ENCODE measurements at places on chromosomes 16 and 17.
A peak's percentile ranks its signal among the peaks of the same experiment; 100 is the strongest.

DNA sequence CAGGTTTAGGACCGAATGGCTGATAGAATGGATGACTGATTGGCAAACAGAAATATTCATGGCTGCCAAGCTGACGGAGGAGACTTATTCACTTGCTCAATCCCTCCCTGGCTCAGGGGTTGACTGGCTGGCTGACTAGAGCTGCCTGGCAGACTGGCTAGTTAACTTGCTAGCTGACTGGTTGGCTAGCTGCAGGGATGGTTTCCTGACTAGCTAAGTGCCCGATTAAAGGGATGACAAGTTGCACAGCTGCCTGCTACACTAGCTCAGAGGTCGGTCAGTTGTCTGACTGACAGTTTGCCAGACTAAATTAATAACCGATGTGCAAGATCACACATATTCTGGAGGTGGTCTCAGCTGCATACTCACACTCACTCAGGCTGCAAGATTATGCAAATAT lies 1208.4 kb upstream of the CDH8 start:
- DNase-seq = no peak

DNA sequence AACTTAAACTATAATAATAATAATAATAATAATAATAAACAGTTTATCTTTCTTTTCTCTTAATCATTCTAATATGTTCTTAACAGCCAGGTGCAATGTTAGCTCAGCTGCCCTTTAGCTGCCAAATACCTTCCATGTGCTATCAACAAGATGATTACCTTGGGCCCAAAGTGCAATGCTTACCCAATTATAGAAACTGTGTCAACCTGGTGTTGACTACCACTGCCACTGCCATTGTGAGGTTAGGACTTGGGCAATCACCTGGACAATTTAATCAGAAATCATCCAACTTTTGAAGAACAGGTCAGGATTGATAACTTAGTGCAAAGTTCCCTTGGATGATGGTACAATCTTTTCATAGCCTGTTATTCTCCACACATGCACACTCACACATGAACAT lies 371.8 kb upstream of the SALL1 start:
- DNase-seq = no peak

DNA sequence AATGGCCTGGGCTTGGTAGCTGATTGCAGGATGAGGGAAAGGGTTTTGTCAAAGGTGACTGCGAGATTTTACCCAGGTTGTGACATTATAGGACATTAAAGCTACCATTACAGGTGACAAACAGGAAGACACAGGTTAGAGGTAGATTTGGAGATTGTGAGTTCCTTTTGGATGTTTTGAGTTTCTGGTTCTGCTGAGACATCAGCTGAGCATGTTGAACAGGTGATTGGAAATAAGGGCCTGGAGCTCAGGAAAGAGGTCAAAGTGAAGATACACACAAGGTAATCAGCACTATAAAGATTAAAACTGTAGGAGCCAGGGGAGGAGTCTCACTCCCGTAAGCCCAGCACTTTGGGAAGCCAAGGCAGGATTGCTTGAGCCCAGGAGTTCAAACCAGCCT lies 6.0 kb downstream of the GSDMA start:
- DNase-seq = no peak

DNA sequence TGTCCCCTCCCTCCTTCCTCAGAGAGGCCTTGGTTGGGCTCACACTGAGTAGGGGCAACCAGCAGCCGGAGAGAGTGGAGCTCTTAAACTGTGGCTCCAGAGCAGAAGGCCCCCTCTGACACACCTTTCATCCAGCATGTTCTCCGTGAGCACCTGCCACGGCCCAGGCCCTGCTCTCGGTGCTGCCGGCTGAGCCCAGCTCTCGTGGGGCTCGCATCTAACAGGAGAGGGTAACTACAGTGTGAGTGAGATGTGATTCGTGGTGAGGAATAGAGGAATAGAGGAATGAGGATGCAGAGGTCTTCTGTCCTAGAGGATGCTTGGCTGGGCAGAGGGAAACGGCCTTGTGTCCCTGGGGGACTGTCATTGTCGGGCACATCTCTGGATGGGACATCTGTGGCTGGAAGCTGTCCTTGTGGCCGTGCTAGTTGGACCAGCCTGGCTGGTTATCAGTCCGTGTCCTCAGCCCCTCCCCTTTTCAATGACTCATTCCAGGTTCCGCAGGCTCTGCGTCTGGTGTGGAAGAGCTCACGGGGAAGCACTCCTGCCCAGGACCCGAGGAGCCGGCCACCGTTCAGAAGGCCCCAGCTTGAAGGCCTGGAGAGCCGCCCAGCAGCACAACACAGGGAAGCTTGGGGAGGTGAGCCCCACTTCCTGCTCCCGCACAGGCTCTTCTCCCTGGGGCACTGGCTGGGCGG lies 11.9 kb upstream of the DNASE1 start:
- DNase-seq = peak; percentile 64

DNA sequence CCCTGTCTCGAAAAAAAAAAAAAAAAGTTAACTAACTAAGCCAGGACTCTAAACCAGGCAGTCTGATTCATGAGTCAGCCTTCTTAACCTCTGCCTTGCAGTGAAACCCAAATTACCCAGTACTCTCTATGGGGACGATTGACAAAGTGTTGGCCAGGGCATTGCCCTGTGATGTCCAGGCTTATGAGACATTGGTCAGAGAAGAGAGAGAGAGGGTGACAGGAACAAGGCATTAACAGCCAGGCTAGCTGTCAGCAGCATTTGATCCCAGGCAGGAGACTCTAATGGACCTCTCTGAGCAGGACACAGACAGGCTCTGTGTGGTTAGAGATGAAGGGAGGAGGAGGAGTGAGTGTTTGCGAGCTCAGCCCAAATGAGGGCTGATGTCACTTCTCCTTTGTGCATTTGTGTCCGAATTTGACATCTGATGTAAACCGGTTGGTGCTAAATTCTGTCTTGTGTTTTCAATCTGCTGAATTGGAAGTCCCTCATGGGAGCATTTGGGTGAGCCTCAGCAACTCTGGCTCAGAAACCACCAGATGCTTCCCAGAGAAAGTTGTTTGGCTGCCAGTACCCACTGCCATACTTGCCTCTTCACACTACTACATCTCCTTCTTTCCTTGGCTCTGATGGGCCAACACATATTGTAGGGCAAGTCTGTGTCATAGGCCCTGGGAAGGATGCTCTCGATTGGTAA lies 4.3 kb upstream of the MYL4 start:
- DNase-seq = peak; percentile 40

DNA sequence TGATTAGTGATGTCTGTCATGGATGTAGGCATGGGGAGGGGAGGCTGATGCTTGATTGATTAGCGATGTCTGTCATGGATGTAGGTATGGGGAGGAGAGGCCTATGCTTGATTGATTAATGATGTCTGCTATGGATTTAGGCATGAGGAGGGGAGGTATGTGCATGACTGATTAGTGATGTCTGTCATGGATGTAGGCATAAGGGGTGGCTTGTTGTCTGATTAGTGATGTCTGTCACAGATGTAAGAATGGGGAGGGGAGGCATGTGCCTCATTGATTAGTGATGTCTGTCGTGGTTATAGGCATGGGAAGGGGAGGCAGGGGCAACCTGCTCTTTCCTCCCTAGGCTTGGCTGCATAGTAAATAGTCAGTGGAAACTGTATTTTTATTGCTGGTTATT lies 409.4 kb downstream of the HAPSTR1 start:
- no peak for DNase-seq

- no peak for DNase-seq
Observed at GRCh38 chr16:13780406-13781168, 139.4 kb upstream of the ERCC4 start.

GRCh38 chr17:82647593-82648164 lies 565 bp downstream of the WDR45B start:
- DNase-seq = peak; percentile 58

GRCh38 chr16:84036982-84037425 lies 5.6 kb downstream of the SLC38A8 start:
- no peak for DNase-seq

- no peak for DNase-seq
Observed at GRCh38 chr17:1090465-1091189, 89.2 kb downstream of the ABR start.

- DNase-seq = no peak
Observed at GRCh38 chr16:13123991-13124390, 222.6 kb downstream of the SHISA9 start.

GRCh38 chr17:14150619-14151018 lies 81.3 kb downstream of the COX10 start:
- no peak for DNase-seq

DNA sequence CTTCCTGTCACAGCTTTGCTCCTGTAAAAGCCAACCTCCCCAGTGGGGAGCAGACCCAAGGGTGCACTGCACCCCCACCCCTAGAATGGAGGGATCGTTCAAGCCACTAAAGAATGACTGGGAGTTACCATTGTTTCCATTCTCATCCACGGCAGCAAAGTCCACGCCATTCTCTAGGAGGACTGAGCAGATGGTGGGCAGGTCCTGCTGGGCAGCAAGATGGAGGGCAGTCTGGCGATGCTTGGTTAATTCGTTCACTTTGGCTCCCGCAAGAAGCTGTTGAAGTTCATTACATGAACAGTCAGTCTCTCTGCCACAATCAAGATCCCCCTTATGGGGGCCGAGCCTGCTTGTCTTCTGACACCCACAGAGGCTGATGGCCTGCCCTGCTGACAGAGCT lies 30.8 kb downstream of the CYB5D2 start:
- no peak for DNase-seq

DNA sequence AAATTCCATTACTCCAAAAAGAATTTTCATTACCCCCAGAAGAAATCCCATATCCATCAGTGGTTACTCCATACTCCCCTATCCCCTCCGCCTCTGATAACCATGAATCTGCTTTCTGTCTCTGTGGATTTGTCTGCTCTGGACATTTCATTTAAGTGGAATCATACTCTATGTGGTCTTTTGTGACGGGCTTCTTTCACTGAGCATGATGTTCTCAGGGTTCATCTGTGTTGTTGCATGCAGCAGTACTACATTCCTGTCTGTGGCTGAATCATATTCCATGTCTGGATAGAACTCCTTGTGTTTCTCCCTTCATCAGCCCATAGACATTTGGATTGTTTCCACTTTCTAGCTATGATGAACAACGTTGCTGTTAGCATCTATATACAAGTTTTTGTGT lies 59.5 kb upstream of the IRX3 start:
- DNase-seq = no peak

DNA sequence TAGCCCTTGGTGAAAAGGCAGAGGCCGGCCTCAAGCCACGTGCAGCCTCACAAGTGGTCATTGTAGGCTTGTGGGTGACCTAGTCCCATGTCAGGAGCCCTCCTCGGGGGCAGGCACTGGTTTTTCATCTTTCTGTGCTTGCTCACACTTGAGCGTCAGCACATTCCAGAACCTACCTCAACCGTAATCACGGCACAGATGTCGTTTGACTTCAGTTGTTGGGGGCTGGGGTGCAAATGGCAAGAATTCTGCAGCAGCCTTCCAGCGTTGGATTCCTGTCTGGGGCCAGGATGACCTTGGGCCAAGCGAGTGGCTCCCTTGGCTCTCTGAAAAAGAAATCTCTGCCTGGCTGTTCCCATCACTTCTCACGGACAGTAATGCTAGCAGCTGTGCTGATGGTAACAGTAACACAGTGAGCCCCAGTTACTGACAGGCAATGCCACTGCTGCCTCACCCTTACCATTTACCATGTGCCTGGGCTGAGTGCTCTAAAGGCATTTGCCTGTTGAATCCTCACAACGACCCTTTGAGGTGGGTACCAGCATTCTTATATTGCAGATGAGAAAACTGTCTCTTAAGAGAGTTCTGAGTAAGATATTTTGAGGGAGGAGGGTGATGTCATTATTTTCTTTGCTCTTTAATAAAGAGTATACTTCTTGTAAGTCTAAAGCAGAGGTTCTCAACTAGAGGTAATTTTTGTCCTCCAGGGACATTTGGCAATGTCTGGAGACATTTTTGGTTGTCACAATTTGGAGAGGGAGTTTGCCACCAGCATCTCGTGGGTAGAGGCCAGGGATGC lies 46.5 kb downstream of the KSR1 start:
- peak; percentile 50 for DNase-seq

GRCh38 chr17:50635732-50635981 lies 976 bp downstream of the ABCC3 start:
- DNase-seq = no peak

DNA sequence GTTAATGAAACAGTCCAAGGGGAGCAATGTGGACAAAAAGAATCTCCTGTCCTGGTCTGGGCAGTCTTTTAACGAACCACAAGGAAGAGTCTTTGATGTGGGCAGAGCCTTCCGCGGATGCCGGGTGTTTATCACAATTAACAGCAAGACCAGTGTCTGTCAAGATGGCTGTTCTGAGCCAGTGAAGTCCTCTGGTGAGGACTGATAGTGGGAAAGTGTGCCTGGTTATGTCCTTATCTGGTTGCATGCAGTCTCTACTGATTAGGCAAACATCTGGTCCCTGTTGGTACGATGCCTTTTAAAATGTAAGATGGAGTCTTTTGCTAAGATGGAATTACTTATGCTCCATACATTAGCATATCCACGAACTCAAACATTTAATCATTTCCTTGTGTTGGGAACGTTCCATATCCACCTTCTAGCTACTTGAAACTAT lies 88.5 kb downstream of the ZNF18 start:
- no peak for DNase-seq

- no peak for DNase-seq
Observed at GRCh38 chr16:2707368-2708289, 12.4 kb downstream of the PRSS27 start.

GRCh38 chr17:12566291-12566690 lies 99.4 kb upstream of the MYOCD start:
- no peak for DNase-seq

- DNase-seq = no peak
Observed at GRCh38 chr16:80691111-80691741, 113.2 kb downstream of the CDYL2 start.

GRCh38 chr16:4264546-4264945 lies 8.3 kb downstream of the TFAP4 start:
- DNase-seq = no peak

- no peak for DNase-seq
Observed at GRCh38 chr16:2250652-2251295, 613 bp downstream of the ECI1 start.

DNA sequence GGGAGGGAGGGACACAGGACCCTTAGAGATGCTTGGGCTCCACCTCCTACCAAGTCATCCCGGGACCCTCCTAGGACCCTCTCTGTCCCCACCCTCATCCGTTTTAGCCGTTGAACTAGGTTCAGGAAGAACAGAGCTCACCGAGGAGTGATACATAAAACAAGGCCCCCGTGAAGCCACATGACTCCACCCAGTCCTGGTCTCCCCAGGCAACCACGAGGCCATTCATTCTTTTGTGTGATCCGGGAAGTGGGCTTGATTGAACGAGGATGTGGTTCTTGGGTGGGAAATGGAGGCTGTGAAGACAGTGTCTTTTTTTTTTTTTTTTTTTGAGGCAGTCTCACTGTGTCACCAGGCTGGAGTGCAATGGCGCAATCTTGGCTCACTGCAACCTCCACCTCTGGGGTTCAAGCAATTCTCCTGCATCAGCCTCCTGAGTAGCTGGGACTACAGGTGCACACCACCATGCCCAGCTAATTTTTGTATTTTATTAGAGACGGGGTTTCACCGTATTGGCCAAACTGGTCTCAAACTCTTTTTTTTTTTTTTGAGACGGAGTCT lies 14.8 kb downstream of the TRARG1 start:
- no peak for DNase-seq

- DNase-seq = no peak
Observed at GRCh38 chr17:58811290-58811689, 55.6 kb downstream of the PPM1E start.

GRCh38 chr17:77924757-77925336 lies 33.7 kb upstream of the TNRC6C start:
- no peak for DNase-seq
